ENCODE measurements at places on chromosomes 1 and 21. TPM values are rescaled to one million over a fixed set of nuclear protein-coding genes. Genes with fewer than 3 reads are reported as not detected.

Gene SIKE1
- 18.4 TPM for polyA plus RNA-seq

Gene IGSF21
- not detected for polyA plus RNA-seq

Gene CIART
- polyA plus RNA-seq = 0.46 TPM

DNA sequence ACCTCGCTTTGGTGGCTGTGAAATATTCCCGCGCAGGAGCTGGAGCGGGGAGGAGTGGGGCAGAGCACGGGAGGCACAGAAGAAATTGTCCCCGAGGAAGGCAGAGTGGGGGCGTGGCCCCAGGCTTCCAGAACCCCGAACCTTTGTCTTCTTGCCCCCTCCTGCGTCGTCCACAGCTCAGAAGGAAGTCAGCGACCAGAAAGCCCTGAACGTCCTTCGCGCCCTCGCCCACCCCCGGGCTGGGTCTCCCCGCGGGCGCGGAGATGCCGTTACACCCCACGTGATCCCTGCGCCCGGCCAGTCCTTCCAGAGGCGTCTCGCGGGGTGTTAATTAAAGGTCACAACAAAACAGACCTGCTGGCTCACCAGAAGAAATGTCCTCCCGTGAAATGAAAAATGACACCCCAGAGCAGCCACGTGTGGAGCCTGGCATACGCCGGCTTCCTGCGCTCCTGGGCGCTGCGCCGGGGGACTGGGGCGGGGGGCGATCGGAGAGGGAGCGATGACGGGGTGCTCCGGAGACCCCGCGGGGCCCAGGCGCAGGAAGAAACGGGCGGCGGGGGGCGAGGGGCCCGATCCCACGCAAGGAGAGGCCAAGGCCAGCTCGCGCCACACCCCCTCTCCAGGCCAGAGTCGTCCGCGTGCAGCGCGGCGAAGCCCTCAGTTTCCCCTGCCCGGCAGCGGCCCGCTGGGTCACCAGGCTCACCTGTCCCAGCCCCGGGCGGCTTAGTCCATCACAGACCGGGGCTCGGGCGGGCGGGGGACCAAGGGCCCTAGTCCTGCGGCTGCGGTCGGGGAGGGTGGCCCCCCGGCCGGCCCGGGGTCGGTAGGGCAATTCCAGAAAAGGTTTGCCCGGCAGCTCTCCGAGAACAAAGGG, 995 bp upstream of the KIF26B start:
- H3K27me3 ChIP-seq = peaks cover 74% of the 10 kb centered on the region
- H3K4me3 ChIP-seq = peak overlapping the region; percentile 51
- H3K36me3 ChIP-seq = no peaks in the 10 kb centered on the region
- peaks cover 33% of the 10 kb centered on the region for H3K4me1 ChIP-seq
- H3K27ac ChIP-seq = no peak overlapping the region

DNA sequence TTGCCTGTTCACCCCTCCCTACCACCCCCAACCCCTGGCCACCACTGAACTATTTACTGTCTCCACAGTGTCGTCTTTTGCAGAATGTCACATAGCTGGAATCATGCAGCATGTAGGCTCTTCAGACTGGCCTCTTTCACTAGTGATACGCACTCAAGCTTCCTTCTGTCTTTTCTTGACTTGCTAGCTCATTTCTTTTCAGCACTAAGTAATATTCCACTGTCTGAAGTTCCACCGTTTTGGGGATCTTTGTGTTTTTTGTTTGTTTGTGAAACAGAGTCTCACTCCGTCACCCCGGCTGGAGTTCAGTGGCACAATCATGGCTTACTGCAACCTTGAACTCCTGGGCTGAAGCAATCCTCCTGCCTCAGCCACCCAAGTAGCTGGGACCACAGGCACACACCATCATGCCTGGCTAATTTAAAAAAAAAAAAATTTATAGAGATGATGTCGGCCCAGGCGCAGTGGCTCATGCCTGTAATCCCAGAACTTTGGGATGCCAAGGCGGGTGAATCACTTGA, 43.4 kb upstream of the SLC25A33 start:
- H3K4me1 ChIP-seq = peaks cover 9% of the 10 kb centered on the region
- H3K4me3 ChIP-seq = no peak overlapping the region
- no peaks in the 10 kb centered on the region for H3K36me3 ChIP-seq
- peaks cover 9% of the 10 kb centered on the region for H3K27me3 ChIP-seq
- no peak for DNase-seq

- no peak overlapping the region for H3K27ac ChIP-seq
- H3K4me3 ChIP-seq = no peak overlapping the region
These were observed 141.0 kb downstream of the PBX1 start for GRCh38 chr1:164699815-164700491.

DNA sequence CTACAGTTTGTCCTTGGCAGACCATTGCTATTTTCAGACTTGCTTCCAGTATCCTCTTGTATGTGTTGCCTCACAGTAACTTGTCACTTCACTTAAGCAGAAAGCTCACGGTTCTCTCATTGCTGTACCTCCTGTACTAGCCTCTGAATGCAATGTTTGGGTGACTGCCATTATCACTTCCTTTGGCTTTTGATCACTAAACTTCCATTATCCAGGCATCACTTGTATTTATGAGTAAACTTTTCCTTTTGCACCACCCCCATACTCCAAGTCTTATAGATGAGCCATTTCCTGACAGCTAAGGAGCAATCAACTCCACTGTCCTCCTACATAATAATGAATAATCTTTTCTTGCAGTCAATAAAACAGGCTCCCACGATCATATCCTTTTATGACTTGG, 255.3 kb downstream of the PDE4B start:
- no peak for DNase-seq
- no peaks in the 10 kb centered on the region for H3K4me1 ChIP-seq
- H3K36me3 ChIP-seq = no peaks in the 10 kb centered on the region
- no peaks in the 10 kb centered on the region for H3K27me3 ChIP-seq

Measured in B cell (primary cell).